Activated naive CD8-positive, alpha-beta T cell treated with anti-CD3 and anti-CD28 coated beads, Interleukin-2, amount 10 ng/mL, durations not matched to agents 7 days and 5 days (primary cell): ENCODE measurements at places on chromosomes 3 and 15.

DNA sequence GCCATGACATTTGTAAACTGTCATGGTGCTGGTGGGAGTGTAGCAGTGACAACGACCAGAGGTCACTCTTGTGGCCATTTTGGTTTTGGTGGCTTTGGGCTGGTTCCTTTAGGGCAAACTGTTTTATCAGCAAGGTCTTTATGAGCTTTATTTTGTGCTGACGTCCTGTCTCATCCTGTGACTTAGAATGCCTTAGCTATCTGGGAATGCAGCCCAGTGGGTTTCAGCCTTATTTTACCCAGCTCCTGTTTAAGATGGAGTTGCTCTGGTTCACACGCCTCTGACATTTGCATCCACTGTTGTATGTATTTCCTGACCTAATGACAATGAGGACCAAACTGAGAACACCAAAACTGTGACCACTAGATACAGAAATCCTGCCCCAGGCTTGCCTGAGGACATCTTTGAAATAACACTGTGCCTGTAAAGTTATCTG, 37.6 kb downstream of the RAB8B start:
- DNase-seq = no peak

- DNase-seq = no peak
Observed at GRCh38 chr15:74982183-74982582, 13.2 kb upstream of the SCAMP5 start.

DNA sequence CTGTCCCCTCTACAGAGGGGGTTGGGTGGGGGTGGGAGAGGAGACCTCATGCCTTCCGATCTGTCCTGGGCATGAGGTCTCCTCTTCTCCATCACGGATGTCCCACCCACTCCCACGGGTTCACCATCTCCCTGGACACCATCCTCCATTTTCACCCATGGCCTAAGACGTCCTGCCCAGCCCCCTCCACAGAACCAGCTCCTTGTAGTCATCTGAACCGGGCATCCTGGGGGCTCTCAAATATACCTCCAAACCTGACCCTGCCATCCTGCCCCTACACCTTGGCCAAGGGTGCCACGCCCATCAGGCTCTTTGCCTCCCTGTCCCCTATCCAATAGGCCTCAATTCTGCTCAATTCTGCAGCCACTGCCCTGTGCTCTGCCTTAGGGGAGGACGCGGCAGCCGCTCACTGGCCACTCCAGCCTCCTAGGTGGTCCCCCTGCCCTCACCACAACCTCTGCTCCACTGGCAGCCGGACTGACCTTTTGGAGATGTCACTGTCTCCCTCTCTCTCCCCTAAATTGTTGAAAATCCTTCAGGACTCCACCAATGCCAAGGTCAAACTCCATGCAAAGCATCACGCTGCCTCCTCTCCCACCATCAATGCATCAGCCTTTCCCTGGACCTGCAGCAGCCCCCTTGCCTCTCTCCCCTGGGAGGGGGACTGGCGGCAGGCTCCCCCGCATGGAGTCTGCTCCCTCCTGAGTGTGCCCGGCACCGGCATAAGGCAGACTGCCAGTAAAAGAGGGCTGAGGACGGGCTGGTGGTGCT, 9.4 kb upstream of the ANPEP start:
- DNase-seq = no peak

DNA sequence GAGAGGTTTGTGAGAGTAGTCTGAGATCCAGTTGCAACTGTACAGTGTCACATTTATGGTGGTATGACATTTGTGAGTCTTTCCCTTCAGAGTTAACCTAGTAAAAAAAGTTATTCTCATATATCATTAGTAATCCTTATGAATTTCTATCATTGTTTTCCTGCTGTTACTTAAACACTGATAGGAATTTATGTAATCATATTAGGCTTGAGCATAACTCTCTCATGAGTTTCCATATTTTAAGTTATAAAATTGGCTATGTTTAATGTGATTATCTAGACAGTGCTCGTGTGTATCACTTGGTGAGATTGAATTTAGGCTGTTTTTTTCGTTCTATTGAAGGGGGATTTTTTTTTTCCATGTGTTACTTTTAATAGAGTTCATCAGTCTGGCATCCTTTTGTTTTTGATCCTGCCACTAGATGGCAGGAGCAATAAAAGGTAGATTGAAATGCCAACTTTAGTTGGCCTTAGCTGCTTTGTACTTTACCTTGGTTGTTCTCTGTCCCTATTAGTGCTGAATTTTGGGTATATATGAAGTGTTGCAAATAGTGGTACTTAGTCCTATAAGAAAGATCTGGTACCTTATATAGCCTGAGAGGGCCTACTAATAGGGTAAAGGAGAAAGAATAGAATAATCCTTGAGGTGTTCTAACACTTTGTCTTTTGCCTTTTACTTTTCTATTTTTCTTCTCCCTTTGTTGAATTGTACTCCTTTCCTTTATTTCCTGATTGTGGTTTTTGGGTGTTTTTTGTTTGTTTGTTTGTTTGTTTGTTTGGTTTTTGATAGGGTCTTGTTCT, 17.9 kb downstream of the STT3B start:
- no peak for DNase-seq

DNA sequence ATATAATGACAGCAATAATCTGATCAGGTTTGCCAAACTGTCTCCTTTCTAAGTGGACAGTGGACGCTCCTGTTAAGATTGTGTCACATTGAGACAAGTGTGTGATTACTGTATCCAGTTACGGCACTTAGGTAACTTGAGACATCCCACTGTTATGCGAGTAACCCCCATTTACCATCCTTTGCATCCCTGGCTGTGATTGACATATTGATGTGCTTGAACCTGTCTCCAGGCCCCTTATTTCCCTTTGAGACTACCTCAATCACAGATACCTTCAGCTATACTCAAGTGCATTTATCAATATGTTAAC, 785.2 kb downstream of the NR2F2 start:
- no peak for DNase-seq

DNA sequence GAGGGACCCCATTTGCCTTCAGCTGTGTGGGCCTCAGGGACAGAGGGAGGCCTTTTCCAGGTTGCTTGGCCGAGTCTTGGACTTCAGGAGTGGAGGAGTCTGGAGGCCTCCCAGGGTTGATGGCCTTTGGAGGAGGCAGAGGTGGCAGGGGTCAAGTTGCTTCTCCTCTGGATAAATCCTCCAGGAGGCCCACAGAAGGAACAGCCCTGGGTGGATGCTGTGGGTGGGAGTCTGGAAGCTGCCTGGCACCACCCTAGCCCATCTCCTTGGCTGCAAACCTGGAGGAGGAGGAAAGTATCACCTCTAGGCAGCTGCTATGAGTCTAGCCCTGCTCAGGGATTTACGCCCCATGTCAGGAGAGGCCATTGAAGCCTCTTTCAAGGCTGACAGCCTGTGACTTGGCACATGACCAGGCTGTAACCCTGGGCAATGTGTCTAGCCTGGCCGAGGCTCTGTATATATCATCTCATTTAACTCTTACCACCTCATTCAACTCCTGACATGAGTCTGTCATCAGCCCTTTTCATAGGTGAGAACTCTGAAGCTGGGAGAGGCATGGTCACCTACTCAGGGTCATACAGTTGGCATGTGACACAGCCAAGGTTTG, 2.9 kb upstream of the PRKCD start:
- DNase-seq = no peak

GRCh38 chr15:33490703-33491102, 179.9 kb downstream of the RYR3 start:
- no peak for DNase-seq

DNA sequence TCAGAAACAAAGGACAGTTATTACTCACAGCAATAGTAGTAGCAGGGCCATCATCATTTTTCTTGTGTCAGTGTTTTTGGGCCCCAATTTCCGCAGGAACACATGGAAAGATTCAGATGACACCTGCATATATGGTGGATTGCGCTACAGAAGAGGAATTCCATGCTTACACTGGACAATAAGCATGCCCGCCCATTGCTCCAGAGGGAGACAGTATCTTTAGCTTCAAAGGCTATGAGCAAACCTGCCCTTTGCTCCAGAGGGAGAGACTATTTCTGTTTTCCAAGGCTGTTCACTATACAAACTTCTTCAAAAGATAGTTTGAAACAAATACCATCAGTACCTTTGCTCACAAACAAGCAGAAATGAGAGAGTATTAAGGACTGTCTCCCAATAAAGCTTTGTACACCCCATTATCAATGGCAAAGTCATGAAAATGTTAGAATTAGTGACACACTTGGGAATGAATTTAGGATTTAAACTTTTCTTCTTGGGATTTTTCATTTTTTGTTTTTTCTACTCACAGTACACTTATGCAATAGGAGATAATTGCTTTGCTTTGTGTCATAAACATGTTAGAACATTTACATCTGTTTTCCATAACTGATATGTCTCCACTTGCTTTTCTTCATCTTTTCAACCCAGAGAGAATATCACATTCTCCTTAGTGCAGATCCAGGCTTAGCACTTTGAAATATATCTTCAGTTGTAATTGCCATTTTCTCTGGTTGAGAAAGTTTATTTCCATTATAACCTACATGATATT, 564.5 kb upstream of the ZNF717 start:
- no peak for DNase-seq

- no peak for DNase-seq
Observed at GRCh38 chr3:139320551-139321309, 23.1 kb upstream of the MRPS22 start.

DNA sequence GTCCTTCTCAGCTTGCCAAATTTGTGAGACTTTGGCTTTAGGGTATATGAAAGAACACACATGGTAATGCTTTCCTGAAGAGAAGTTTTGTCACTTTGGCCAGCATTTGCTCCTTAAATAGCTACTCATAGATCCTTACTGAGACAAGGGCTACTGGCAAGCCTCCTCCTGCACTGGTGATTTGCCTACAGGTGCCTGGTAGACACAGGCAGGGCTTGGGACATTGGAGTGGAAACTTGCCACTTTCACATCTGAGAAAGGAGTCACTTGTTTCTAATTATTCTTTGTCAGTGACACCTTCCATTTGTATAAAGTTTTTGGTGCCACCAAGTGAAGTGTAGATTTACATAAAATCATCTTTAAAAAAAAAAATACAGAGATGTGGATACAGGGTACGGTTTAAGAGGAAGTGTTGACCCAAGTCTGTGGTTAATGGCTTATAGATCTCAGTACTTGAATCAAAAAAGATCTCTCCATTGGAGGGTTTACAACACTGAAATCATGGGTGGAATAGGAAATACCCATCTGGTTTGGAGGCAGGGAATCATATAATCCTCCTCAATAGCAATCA, 132.8 kb upstream of the GADL1 start:
- no peak for DNase-seq

- DNase-seq = no peak
Observed at GRCh38 chr15:92947071-92947730, 47.1 kb downstream of the CHD2 start.

DNA sequence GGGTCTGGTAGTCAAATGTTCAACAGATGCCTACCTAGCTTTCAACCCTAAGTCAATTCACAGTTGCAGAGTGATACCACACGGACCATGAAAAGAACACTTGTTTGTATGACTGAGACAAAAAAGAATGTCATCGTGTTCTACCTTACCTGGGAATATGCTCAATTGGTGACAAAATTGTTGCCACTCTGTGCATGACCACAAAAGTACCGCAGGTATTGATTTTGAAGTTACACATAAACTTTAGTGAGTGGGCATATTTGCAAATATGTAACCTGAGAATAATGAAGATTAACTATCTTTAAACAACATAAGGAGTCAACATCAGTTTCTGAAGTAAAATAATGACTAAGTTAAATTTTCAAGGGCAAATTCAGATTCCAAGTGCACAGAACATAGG, 53.4 kb upstream of the SNRPN start:
- DNase-seq = no peak

DNA sequence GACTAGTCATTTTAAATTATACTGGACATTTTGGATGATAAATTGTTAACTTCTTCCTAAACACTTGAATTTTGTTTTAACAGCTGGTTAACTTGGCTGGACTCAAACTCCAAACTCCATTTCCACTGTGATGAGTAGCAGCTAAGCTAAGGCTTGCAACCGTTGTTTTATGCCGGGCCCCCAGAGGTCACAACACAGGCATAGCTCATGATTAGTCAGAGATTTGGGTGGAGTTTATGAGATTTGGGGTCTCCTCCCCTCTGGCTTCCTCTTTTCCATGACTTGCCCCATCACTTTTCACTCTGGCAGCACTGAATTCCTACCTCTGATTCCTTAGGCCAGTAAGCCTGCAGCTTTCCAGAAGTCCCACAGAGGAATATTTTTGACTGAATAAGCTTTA, 12.8 kb downstream of the THAP10 start:
- no peak for DNase-seq

GRCh38 chr15:65029736-65030208, 333 bp upstream of the MTFMT start:
- DNase-seq = no peak

- DNase-seq = no peak
Observed at GRCh38 chr15:63146684-63147083, 10.6 kb downstream of the RPS27L start.

DNA sequence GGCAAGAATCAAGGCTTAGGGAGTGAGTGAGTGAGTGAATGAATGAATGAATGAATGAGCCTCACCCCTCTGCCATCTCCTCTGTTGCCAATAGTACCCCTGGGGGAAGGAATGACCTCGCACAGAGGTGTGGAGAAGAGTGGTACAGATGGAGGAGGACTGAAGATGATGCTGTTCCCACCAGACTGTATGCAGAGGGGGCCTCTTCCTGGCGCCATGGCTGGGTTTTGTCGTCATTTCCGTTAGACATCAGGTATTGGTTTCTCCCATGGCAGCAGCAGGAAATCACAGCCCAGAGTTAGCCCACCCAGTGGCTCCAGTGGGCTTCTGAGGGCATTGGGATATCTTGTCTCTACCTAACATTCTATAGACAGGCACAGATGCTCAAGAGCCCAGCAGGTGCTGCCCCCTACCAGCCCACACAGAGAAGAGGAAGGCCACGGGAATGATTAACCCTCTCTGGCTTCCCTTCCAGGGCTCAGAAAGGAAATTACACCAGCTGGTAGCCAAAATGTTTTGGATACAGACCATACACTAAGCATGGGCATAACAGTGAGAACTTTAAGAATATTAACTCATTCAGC, 109.8 kb upstream of the SLC6A11 start:
- no peak for DNase-seq
